ENCODE measurements at places on chromosomes 16 and 17.

- DNase-seq = no peak
These were observed 12.9 kb upstream of the PRSS54 start for GRCh38 chr16:58307583-58308312.

GRCh38 chr16:9862327-9862726 lies 319.9 kb downstream of the GRIN2A start:
- no peak for DNase-seq

DNA sequence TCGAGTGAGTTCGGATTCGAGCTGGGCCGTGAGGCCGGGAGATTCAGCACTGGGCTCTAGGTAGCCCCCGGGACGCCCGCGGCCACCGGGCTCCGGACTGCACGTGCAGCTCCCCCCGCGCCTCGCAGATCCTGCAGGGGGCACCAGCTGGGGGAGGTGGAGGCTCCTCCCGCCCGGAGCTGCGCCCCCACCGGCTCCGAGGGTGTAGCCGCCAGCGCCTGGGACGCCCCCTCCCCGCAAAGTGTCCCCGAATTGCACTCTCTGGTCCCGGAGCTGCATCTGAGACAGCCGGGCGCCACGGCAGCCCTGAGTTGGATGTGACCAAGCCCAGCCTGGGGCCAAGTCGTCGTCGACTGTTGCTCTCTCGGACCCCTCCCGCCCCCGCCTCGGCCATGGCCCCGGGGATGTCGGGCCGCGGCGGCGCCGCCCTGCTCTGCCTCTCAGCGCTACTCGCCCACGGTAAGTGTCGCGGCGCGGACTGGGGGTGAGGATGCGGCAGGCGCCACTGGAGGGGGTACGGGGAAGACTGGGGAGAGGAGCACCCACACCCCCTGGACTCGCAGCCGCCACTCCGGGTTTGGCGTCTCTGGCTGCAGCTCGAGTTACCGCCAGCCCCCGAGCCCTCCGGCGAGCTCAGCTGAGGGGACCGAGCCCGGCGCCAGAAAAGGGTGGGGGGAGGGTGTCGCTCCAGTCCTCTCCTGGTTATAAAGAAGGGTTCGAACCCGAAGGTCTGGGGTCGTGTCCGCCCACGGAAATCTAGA lies 1.5 kb downstream of the TMEM132E start:
- DNase-seq = no peak

DNA sequence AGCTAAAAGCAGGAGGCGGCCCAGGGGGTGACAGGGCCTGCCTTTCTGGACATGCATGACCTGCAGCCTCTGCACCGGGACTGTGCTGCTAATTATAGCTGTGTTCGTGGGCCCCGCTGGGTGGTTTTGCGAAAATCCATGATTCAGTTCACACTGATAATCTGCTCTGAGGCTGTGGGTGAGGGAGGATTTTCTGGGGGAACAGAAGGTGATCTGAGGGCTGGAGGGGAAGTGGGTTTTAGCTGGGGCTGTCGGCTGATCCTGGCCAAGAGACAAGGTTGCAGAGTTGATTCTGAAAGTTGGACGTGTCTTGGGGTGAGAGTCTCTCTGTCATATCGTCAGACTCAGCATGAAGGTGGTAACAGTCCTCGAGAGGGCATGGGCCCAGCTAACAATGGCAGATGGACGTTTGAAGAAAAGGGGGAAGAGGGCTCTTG lies 187.5 kb upstream of the ZNF469 start:
- no peak for DNase-seq

GRCh38 chr16:800834-801511 lies 439 bp upstream of the GNG13 start:
- no peak for DNase-seq

DNA sequence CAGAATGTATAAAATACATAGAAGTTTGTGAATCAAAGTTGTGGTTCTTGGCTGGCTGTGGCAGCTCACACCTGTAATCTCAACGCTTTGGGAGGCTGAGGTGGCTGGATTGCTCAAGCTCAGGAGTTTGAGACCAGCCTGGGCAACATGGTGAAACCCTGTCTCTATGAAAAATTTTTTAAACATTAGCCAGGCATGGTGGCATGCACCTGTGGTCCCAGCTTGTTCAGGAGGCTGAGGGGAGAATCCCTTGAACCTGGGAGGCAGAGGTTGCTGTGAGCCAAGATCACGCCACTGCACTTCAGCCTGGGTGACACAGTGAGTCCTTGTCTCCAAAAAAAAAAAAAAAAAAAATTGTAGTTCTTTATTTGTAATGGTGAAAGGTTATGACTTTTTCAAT lies 13.8 kb upstream of the APPBP2 start:
- no peak for DNase-seq

DNA sequence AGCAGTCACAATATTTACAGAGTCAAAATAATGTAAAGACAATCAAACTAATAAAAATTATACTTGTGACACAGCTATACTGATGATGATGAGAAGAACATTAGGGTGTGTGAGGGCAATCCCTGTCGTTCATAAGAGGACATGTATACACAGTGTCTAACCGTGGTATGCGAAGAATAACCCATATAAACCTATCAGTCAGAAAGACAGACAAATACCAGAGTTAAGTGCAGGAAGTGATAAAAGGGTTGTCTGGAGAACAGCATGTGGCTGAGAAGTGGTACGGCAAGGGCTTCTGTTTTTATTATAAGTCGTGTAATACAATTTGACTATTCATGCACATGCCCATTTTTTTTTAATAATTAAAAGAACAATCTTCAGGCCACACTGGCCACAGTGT lies 46.7 kb downstream of the LMF1 start:
- DNase-seq = no peak

DNA sequence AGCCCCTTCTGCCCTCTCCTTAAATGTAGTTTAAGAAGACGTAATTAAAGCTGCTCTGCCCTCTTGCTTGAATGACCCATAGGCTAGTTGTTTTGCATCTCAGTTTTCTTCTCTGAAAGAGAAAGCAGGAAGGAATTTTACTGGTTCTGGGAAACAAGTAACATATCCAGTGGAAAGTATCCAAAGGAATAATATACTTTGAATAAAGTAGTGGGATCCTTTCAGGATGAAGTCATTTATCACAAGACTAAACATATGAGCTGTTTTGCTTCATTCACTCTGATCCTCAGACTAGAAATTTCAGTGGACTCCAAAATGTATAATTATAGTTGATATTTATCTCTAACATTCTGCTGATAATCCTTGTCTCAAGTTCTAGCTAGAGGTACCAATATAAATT lies 1297.6 kb upstream of the GOT2 start:
- DNase-seq = no peak

DNA sequence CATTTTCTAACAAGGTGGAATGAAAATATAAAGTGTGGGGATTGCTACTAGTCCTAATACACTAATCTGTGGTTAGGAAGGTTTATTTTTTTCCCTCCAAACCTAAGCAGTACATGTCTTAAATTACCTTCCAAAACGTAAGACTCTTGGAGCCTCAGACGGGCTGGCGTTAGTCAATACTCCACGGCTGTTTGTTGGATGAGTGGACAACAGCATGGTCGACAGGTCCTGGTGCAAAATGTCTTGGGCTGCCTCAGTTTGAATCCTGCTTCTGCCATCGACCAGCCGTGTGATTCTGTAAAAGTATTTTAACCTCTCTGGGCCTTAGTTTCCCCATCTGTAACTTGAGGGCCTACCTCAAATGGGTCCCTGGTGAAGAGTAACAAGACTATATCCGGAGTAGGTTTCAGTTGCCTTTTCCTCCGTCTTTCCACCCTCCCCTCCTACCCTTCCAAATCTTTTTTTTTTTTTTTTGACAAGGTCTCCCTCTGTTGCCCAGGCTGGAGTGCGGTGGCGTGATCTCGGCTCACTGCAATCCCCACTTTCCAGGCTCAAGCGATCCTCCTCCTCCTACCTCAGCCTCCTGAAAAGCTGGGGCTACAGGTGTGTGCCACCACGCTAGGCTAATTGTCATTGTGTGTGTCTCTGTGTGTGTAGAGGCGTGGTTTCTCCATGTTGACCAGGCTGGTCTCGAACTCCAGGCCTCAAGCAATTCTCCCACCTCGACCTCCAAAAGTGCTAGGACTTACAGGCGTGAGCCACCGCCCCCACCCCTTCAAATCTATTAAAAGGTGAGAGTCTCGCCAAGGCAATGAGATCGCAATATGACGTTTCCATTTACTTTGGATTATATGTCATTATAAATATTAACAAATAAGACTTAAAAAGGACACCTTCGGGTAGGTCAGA lies 5.8 kb downstream of the SCGB1C2 start:
- no peak for DNase-seq

DNA sequence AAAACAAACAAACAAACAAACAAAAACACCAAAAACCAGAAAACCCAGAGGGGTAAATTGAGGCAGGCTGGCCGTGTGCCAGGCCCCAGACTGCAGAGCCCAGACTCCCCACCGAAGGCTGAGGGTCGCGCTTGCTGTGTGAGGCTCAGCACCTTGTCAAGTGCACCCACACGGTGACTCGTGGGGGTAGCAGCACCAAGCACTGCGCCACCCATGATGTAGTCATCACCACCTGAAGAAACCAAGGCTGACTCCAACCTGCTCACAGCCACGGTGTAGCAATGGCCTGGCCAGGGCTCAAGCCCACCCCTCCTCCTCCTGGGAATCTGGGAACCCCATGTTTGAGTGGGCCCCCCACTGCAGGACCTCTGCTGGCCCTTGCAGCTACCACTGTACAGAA lies 11.9 kb downstream of the MCRIP1 start:
- no peak for DNase-seq

DNA sequence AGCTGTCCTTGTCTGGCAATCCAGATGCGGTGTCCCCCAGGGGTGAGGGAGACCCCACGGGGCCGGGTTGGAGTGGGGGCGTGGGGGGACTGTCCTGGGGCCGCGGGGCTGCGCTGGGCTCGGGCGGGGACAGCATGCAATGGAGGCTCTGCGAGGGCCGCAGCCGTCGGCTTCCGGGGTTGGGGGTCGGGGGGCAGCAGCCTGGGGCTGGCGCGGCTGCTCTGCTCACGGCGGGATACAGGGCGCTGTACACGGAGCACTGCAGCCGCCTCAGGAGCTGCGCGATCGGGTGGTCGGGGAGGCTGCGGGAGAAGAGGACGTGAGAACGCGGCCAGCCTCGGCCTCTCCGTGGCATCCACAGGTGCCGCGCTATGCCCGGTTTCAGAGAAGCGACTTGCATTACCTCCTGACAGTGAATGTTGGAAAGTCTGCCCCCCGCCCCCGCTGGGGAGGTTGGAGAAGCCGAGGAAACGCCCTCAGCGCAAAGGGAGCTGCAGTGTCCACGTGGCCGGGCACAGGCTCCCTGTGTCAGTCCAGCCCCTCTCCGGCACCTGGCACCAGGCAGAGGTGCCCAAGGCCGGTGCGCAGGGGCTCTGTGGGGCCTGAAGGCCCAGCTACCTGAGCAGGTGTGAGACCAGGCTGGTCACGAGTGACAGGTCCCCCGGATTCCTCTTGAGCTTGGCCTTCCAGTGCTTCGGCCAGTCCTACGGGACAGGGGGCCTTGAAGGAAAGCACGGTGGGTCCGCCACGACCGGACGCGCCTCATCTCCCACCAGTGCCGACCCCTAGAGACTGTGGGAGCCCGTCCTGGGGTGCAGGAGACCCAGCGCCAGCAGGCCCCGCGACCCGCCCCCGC lies 9.4 kb upstream of the SPATA2L start:
- DNase-seq = no peak

DNA sequence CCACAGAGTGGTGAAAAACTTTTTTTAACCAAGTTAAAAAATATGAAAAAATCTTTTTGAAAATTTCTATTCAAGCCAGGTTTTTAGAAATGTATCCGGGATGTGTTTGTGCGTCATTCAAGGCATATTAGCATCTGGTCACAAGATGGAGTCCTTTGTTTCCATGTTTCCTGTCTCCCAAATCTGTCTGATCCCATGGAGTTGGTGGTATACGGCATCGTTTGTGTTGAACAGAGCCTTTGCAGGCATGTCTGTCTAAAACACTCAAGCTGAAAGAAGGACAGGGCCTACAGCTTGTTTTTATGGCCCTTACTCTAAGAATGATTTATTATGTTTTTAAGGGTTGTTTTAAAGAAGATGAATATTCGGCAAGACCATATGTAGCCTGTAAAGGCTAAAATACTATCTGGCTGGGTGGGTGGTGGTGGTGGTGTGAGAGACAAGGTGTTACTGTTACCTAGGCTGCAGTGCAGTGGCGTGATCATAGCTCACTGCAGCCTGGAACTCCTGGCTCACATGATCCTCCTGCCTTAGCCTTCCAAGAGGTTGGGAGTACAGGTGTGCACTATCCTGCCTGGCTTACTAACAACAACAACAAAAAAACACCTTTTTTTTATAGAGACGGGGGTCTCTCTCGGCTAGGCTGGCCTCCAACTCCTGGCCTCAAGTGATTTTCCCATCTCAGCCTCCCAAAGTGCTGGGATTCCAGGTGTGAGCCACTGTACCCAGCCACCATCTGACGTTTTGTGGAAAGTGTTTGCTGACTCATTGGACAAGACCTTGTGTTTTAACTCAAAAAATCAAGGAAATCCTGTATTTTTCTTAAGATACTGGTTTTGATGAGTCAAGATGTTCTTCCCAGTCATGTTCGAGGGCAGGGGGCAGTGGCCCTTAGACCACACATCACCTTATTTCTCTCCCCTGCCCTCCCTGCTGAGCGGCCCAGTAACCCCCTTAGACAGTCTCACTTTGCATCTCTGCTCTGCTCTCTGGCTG lies 52.2 kb downstream of the NDE1 start:
- DNase-seq = no peak

DNA sequence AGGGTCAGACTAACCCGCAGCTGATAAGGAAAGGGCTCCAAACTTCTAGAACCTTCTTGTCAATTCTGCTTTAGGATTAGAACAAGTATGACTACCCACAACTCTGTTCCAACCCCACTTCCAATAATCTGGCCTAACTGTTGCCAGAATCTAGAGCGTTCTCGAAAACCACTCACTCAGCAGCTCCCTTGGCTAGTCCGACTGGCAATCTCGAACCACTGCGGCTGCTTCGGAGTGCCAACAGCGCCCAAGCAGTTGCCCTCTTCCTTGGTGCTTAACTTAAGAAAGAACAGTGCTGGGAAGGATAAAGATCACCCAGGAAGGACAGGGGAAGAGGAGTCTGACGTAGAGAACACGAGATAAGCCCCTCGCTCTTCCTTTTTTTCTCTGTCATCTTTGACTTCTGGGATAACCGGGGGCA lies 818 bp downstream of the DNAJC7 start:
- peak; percentile 25 for DNase-seq

DNA sequence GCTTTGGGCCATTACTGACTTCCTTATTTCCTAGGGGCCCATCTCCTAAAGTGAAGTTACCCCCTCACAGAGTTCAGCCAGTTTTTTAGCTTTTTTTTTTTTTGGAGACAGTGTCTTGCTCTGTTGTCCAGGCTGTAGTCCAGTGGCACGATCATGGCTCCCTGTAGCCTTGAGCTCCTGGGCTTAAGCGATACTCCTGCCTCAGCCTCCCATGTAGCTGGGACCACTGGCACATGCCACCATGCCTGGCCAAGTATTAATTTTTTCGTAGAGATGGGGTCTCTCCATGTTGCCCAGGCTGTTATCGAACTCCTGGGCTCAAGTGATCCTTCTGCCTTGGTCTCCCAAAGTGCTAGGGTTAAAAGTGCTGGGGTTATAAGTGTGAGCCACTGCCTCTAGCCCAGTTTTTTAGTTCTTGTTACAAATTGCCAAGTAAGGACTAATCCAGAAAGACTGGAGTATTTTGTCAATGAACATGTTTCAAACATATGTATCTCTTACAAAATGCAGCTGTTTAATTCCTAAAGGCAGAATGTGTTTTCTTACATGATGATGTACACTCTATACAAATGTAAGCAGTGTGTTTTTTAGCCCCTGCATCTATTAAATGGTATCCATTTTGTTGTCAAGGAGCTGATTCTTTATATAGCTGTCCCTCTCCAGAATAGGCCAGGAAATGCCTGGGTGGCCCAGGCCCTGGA lies 49.1 kb upstream of the IL34 start:
- no peak for DNase-seq

- no peak for DNase-seq
These were observed 4.3 kb upstream of the NLRP1 start for GRCh38 chr17:5588584-5588983.

GRCh38 chr17:79778504-79779083 lies 646 bp downstream of the CBX2 start:
- no peak for DNase-seq

Data from kidney tubule cell (primary cell).